ENCODE measurements at places on chromosomes 2 and 18.

- no peak for DNase-seq
Observed at GRCh38 chr2:188993247-188993646, 19.1 kb downstream of the COL3A1 start.

DNA sequence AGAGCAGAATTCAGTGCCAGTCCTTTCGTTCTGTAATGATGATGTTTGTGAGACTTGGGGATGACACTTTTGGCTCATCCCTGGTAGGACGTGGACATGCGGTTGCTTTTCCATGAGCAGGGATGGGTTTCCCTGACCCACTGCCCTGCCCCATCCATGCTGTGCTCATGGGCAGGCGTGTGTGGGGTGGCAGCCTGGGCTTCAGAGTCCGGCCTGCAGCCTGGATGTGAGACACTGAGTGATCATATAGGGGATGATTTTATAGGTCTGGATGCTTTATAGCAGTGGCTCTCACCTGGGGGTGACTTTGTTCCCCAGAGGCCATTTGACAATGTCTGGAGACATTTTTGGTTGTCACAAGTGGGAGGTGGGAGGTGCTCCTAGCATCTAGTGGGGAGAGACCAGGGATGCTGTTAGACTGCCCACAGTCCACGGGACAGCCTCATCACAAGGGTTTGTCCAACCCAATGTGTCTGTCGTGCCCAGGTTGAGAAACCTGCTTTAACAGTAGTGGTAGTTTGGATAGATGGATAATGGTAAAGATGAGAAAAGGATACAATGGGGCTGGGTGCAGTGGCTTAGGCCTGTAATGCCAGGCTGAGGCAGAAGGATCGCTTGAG, 38.9 kb downstream of the LDLRAD4 start:
- peak; percentile 64 for DNase-seq

DNA sequence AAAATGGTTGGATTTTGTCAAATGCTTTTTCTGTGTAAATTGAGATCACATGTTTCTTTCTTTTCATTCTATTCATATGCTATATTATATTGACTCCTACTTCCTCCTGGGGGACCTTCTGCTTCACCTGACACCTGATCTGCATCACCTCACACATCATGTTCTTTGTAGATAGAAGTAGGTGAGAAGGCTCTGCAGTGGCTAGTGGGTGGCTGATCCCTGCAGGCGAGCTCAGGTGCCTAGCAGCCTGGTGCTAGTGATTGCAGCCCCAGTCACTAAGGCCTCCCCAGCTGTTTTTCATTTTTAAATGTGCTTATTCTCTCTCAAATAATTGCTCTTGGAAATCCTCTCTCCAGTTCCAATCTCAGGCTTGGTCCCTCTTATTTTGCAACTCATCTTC, 33.6 kb downstream of the MC4R start:
- no peak for DNase-seq

GRCh38 chr18:33851546-33852078, 273.6 kb downstream of the ASXL3 start:
- no peak for DNase-seq

GRCh38 chr2:130728549-130729316, at the start of gene GPR148:
TSS of gene GPR148 (plus strand) at chr2:130729070. CDS start at chr2:130729152, 82 bp downstream.
- DNase-seq = no peak

GRCh38 chr18:36446059-36446458, 148.5 kb downstream of the FHOD3 start:
- DNase-seq = no peak

DNA sequence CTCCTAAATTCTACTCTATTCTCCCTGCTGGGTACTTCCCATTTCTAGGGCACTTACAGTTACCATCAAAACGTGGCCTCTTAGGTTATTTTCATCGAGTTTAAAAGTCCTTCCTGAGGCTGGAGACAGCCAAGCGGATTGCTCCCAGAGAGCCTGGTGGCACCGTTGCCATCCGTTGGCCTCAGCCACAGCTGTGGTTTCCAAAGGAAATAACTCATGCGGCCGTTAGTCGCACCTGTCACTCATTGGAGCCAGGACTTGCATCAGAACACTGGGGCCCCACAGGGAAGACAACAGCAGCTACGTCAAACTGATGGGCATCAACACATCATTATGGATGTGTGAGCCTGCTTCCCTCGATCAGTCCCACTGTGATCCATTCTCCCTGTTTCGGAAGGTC, 453.4 kb downstream of the BCL11A start:
- DNase-seq = no peak

GRCh38 chr2:27741673-27742072, 29.8 kb upstream of the MRPL33 start:
- no peak for DNase-seq

DNA sequence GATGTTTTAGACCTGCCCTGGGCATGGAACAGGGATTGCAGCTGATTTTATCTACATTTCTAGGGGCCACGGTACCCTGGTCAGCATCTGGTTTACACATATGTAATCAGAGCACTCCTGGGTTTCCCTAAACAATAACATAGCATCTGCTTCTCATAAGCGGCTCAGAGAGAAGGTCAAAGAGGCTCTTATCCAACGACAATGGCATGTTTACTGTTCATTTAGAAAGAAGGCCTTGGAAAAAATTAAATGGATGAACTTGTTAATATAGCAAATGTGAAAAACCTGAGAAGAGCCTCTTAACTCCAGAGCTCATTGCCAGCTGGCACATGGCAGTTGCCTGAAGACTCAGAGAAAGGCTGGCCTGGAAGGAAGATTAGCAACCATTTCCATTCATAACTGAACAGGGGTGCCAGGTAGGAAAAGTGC, 202.8 kb upstream of the THUMPD2 start:
- no peak for DNase-seq

- DNase-seq = no peak
Observed at GRCh38 chr2:145753966-145754365, 1234.0 kb upstream of the ZEB2 start.

GRCh38 chr2:104859291-104859765, 5.4 kb downstream of the POU3F3 start:
- no peak for DNase-seq

DNA sequence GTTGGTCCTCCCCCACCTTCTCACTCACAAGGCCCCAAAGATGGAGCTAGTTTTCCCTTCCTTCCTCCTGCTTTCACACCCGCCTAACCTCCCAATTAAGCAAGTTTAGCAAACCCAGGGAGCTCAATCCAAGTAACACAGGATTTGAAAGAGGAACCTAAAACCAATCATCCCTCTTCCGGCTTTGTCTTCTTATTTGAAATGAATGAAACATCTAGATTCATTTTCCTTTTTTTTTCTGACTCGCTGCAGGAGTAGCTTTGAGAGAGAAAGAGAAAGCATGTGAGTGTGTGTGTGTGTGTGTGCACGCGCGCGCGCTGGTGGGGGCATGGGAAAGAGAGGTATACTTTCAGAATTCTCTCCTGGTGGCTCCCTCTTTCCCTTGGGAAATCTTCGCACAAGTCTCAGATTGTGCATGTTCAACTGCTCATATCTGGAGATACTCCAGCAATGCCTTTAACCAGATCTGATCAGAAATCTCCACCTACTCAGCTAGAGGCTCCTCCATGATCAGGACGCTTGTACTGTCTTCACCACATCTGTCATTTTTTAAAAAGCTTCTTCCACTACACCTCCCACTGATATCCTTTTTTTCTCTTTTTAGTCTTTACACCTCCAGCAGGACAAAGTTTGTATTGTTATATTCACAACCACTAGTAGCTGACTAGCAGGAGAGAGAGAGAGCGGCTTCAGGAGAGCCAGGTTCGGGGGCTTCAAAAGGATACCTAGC, 1.7 kb downstream of the SLC8A1 start:
- no peak for DNase-seq

GRCh38 chr2:86020984-86021383, 84.7 kb downstream of the POLR1A start:
- peak; percentile 78 for DNase-seq

GRCh38 chr2:70084973-70085710, 2.1 kb upstream of the PCBP1 start:
- no peak for DNase-seq

DNA sequence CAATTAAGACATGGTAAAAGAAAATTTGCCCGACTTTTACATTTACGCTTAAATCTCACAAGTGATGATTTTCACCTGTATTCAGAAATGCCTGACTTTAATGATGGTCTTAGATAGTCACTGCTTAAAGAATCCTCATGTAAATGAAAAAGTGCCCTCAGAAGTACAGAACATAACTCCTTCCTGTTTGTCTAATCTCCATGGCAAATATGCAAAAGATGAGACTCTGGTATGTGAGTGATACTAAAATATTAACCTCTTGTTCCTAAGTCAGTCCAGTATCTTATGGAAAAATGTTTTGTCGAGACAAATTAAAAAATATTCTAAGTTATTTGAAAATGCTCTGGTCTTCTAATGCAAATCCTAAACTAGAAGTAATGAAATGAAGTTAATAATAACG, 29.2 kb downstream of the KCTD1 start:
- no peak for DNase-seq

- DNase-seq = no peak
Observed at GRCh38 chr2:162090109-162090508, 16.1 kb upstream of the DPP4 start.

DNA sequence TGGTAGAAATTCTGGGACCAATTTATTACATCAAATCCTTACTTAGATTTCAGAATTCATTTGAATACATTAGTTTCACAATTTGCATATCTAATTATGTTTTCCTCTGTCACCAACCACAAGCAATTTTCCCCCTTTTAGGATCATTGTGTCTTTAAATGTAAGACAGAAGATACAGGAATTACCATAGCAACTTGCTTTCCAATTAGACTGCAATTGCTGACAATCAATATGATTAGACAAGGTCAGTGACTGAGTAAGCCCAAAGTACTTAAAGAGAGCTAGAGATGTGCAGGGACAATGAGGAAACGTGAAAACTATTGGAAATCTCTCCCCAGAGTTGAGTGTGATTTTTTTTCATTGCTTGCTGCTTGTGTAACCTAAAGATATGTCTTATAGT, 121.4 kb downstream of the FSHR start:
- DNase-seq = no peak

DNA sequence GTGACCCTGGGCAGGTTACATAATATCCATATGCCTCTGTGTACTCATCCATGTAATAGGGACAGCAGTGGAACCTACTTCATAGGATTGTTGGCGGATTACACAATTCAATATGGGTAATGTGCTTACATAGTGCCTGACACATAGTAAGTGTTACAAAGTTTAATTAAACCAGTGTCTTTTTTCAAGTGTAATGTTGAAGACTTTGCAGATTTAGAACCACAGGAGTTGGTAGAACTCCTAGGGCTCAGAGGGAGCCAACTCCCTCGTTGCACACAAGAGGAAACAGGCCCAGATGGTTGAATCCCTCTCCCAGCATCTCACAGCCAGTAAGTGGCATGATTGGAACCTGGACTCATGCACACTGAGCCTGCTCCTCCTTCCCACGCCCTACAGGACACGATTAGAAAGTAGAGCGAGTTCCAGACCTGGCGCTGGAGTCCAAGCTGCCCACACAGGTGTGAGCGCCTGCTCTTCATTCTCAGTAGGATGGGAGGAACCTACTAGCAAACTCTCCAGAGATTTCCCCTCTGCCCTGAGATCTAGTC, 97.8 kb downstream of the VSNL1 start:
- no peak for DNase-seq

GRCh38 chr2:41600460-41600859, 447.4 kb upstream of the PKDCC start:
- no peak for DNase-seq

Measured in coronary artery (tissue), 2 donors.